ENCODE measurements at places on chromosomes 1 and 21.
A peak's percentile ranks its signal among the peaks of the same experiment; 100 is the strongest.

DNA sequence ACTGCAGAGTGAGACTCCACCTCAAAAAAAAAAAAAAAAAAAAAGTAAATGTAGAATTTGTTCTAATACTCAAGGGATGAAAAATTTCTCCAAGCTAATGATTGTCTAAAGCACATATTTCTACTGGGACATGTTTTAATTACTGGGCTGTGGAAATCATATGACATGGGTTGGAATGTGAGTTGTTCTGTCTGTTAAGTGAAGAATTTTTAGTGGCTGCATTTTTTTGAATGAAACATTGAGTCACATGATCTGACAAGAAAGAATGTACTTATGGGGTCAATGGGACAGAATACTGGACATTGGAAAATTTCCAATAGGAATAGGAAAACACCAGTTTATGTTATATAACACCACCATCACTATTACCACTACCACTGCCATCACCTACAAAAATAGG is 123.8 kb upstream of the IVNS1ABP start:
- no peak for DNase-seq

DNA sequence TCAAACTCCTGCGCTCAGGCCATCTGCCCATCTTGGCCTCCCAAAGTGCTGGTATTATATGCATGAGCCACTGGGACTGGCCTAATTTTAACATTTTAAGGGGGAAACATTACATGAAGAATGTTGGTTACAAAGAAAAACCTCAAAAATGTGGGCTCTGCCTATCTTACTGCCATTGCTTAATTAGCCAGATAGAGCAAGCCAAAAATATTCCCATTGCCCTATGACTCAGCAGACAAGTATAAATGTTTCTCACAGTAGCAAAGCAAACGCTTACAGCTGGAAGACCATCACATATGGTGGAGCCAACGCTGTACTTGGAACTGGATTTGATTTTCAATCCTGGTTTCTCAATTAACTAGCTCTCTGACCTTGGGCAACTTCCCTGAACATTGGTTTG is 502.0 kb downstream of the SMYD3 start:
- DNase-seq, result no peak

DNA sequence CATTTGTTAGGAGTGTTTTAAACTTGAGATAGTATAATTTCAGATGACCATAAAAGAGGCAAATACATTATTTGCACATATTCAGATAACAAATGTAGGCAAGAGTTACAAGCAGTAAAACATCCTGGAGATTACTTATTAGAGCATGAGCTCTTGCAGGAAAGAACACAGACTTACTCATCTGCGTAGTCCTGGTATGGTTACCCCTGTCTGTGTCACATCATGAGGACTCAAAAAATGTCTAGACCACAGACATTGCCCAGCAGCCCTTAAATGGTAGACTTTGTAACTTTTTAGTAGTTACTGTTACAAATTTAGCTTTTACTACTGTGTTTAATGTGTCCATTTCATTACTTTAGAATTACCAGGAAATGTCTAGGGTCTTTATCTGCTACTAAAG is 12.8 kb downstream of the CACHD1 start:
- DNase-seq, result no peak

DNA sequence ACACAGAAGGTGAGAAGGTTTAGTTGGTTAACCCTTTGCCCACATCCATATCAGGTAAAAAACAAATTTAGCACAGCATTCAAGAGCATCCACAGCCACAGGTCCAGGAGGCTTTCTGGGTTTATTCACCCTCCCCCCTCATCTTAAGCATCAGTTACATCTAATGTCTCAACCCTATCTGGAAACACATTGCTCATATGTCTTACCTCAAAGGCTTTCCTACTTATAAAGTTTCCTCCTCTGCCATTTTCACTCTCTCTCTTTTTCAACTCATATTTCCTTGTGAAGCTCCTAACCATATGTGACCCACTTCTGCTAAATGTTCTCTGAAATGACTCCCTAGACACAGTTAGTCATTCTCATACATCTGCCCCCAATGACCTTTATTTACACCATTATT is 47.9 kb upstream of the RUNX1 start:
- DNase-seq, result no peak

GRCh38 chr1:92411511-92411910 is 75.2 kb downstream of the GFI1 start:
- no peak for DNase-seq

- peak; percentile 19 for DNase-seq
Observed at GRCh38 chr1:16078925-16079656, 5.6 kb upstream of the FAM131C start.

GRCh38 chr21:38351961-38352521 is 95.2 kb downstream of the KCNJ15 start:
- DNase-seq, result no peak

- DNase-seq, result no peak
Observed at GRCh38 chr1:168974611-168975010, 131.9 kb upstream of the ATP1B1 start.

- DNase-seq, result no peak
Observed at GRCh38 chr1:109793486-109794318, 30.0 kb upstream of the EPS8L3 start.

DNA sequence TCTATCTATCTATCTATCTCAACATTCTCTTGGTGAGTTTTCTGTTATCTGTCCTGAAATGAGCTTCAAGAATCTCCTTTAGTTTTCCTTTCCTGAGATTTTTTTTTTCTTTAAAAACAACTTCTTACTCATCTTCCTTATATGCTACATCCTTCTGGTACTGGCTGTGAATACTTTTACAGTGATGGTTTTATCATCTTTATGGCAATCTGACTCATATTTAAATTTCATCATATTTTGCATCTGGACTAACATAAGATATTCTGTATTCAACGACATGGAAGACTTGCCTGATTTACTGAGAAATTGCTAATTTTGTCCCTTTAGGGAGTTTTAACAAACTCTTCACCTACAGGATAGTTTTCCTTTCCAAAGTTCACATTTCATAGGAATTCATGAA is 33.0 kb downstream of the PDE4B start:
- no peak for DNase-seq

- no peak for DNase-seq
Observed at GRCh38 chr1:199684686-199685273, 342.7 kb upstream of the NR5A2 start.

DNA sequence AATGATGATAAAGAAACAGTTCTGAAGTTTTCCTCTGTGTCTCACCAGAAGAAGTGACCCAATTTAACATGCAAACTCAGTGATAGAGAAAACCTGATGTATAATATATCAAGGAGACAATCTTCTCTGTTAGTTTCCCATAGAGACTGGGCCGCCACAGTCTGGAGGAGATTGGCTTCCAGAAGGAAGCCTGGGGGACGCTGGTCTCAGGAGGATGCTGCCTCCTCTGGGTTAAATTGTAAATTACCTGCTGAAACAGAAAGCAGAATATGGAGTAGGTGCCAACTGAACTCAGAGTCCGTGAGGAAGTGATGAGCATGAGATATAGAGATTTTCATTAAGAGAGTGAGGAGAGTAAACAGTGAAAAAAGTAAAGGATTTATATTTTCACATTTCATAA is 15.8 kb downstream of the OR14I1 start:
- DNase-seq, result no peak

- no peak for DNase-seq
Observed at GRCh38 chr1:213783893-213784292, 203.9 kb upstream of the PROX1 start.

GRCh38 chr1:7856345-7856744 is 3.5 kb upstream of the UTS2 start:
- no peak for DNase-seq

GRCh38 chr21:39186676-39187075 is 3.4 kb upstream of the PSMG1 start:
- DNase-seq, result no peak

- no peak for DNase-seq
Observed at GRCh38 chr1:181998858-181999257, 62.7 kb downstream of the ZNF648 start.

DNA sequence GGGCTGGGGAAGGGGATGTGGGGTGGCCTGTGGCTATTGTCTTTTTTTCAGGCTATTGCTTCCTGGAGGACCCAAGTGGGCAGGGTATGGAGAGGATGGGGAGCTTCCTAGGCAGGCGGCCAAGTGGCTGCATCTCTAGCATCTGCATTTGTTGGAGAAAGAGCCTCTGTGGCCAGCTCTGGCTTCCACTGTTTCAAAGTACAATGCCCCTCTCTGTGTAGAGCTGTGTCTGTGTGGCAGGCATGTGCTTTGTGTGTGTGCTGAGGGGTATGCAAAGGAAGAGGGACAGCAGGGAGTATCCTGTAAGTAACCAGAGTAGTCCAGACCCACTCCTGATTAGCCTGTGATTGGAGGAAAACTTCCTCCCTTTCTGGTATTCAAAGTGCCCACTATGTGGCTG is 40.6 kb downstream of the KCNA2 start:
- DNase-seq, result no peak

DNA sequence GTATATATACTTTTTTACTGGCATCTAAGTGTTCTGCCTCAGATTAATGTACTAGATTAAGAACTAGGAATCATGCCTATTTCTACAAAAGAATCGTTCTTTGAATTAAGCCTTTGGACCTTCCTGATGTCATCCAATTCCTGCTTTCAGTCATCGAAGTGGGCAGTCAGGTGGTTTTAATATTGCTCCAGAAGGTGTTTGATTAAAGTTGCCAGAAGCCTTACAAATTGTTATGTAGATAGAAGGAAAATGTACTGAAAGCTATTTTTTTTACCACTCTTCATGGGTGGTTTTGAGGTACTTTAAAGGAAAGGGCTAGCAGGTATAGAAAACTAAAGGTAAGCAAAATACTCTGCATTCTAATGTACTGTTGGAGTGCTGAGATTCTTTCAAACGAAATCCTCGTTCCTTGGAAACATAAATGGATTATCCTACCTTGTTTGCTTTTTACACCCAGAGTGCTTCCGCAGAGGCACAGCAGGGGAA is 716 bp downstream of the CTBS start:
- no peak for DNase-seq

DNA sequence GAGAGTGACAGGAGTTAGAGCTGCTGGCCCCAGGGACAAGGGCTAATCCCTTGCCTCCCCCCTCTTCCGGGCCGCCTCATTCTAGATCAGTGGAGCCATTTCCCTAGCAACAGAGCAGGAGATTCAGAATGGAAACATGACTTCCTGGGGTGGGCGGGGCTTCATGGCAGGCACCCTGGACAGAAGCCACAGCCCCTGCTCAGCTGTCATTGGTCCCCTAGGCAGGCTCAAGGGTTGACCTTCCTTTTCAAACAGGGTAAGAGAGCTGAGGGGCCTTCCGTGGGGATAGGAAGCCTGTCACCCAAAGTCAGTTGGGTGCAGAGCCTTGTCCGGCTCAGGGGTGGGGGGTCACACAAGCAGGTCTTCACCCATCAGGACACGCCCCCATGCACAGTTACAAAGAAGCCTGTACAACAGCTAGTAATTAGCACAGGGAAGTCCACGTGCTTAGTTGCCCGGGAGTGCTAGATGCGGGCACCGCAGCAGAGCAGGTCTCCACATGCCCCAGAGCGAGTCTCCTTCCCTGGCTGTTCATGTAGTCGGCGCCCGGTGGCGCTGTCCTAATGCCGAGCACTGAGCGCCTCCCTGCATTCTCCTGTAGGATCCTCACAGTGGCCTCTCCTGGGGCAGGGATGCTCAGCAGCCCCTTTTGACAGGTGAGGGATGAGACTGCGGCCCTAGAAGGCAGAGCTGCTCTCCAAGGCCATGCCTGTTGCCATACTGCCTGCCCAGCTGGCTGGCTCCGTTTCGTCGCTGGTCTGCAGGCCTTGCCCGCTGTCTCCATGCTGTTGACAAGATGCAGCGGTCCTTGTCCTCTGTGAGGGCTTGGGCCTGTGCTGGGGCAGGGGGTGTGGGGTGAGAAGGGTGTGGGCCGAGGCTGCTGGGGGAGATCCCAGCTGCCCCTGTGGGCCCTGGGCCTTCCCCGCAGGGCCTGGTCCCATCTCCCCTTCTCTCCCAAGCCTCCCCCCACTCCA is 5.1 kb downstream of the TMEM201 start:
- DNase-seq, result no peak

DNA sequence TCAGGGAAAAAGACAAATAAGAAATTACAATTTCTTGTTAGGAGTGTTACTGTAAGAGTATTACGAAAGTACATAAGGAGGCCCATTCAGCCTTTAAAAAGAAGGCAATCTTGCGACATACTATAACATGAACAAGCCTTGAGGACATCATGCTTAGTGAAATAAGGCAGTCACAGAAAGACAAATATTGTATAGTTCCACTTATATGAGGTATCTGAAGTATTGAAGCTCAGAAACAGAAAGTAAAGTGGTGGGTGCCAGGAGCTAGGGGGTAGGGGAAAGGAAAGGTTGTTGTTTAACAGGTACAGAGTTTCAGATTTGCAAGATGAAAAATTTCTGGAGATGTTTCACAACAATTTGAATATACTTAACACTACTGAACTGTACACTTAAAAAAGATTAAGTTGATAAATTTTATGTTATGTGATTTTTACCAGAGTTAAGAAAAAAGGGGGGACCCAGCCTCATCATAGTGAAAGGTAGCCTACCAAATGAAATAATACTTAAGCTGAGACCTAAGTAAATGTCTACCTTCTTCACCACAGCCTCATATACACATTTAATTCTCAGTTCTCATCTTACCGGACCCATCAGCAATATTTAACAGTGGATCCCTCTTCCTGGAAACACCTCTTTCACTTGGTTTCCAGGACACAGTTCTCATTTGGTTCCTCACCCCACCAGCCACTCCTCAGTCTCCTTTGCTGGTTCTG is 19.5 kb downstream of the USP24 start:
- DNase-seq, result no peak

DNA sequence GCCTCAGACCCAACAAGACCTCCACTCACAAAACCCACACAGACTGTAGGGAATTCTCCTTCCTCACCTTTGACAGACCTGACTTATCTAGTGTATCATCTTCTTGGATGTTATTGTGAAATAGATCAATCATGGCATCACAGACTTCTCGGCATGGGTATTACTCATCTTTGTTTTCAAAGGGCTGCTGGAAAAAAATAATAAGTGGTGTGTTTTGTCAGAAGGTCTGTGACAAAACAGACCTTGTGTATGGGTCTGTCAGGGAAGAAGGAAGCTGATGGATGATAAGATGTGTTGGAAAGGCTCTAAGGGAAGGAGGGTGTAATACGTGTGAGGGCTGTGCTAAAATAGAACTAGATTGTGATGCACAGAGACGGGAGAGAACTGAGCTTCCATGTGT is 13.9 kb upstream of the S100A7 start:
- no peak for DNase-seq

GRCh38 chr21:35136106-35136505 is 87.0 kb upstream of the RUNX1 start:
- DNase-seq, result no peak

Measured in activated naive CD4-positive, alpha-beta T cell (primary cell).